ENCODE measurements at places on chromosomes 16 and 17. TPM values are rescaled to one million over a fixed set of nuclear protein-coding genes. Genes with fewer than 3 reads are reported as not detected.

PDIA2 gene
- total RNA-seq: 11.4 TPM

RNF227 gene
- 8.2 TPM for total RNA-seq

GGA2 gene
- total RNA-seq: 17.9 TPM

TMEM101 gene
- 41.2 TPM for total RNA-seq

TPSD1 gene
- not detected for total RNA-seq

Measured in frontal cortex (tissue), 4 donors.